Activated naive CD4-positive, alpha-beta T cell treated with anti-CD3 and anti-CD28 coated beads for 36 hours (primary cell): ENCODE measurements at places on chromosomes 3 and 15. TPM values are rescaled to one million over a fixed set of nuclear protein-coding genes. Genes with fewer than 3 reads are reported as not detected.

- DNase-seq, result no peak
Observed at GRCh38 chr3:114207768-114208167, 28.9 kb upstream of the DRD3 start.

GRCh38 chr3:197024881-197025735 is 4.5 kb downstream of the MELTF start:
- DNase-seq, result no peak

DNA sequence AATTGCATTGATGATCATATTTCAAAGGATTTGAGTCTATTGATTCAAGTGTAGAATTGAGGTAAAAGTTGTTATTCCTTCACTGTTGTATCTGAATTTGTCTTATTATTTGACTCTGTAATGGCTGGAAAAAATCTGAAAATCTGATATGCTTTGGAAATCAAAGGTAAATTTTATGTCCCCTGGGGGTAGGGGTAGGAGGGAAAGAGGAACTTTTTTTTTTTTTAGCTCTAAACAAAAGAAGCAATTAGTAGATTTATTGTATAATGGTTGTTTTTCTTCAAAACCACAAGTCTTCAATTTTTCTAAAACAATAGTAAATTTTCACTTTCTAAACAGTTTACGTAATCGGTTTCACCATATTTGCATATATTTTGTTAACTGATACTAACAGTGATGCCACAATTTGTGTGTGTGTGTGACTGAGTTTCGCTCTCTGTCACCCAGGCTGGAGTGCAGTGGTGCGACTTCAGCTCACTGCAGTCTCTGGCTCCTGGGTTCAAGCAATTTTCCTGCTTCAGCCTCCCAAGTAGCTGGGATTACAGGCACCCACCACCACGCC is 91.7 kb upstream of the GOLGA6L4 start:
- no peak for DNase-seq

DNA sequence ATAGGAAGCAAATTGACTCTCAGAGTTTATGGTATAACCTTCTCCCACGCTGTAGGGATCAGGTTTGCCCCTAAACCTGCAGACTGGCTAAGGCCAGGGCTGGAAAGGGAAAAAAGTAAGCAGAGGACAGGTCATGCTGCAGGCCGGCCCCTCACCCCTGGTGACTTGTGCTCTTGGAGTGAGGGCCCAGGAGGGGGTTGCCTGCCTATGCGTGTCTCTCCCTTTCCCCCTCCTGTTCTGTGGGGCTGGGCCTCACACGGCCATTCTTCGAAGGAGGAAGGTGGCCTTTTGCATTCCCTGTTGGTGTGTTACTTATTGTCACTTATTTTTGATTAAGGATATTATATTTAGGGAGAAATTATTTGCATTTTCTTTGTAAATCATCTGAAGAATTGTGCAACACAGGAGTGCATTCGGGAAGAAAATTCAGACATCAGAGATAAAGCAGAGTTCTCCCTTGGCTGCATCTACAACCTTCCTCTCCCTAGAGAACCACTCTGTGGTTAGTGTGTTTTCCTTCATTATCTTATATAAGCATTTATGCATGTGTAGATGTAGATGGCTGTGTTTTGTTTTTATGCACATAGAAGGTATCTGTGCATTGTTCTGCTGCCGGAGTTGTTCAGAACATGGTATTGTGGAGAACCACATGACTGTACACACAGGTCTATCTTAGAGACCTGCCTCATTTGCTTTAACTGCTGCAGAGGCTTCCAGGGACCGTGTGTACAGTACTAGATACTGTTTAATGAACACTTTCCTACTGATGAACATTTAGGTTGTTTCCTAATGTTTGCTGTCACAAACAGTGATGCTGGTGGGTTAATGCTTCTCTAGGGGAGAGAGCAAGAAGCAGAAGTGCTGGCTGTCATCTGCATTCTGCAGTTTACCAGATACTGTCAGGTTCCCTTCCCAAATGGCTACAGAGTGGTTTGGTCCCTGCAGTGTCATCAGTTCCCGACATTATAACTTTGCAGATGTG is 133.5 kb downstream of the APBA2 start:
- no peak for DNase-seq

DNA sequence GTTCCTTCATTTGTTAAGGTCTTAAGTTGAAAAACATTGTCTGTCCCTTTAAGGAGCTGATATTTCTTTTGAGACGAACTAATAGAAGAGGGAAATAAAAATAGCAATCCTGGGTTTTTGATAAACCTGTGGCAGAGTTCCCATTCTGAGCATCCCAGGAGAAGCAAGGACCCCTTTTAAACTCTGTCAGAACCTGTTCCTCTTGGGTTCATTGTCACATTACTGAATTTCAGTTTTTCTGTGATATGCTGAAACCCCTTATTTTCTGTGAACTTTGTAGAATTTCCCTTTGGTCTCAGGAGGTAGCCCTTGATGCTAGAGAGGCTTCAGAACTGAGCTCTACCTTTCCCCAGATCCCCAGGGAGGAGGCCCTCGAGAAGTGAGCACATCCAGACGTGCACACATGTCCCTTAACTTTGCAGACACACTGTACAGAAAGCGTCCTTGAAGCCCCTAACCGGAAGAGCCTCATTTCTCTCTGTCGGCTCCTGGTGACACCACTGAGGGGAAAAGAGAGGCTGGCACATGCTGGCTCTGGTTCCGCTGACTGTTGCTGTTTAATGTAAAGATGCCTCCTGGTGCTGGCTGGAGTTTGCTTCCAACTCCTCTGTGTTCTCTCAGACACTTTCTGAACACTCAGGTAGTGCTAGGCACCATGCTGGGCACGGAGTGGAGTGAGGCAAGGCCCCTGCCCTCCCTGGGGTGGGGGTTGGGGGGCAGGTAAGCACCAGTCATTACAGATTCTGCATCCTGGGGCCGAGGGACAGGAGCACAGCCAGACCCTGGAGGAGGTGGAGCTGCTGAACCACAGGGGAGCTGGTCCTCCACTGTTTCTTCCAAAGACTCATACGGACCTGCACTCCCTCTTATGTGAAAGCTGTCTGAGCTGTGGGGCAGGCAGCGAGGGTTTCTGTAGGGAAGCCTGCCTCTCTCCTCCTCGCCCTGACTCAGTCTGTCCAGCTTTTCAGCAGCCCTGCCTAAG is 77.5 kb downstream of the CHDH start:
- DNase-seq, result no peak

DNA sequence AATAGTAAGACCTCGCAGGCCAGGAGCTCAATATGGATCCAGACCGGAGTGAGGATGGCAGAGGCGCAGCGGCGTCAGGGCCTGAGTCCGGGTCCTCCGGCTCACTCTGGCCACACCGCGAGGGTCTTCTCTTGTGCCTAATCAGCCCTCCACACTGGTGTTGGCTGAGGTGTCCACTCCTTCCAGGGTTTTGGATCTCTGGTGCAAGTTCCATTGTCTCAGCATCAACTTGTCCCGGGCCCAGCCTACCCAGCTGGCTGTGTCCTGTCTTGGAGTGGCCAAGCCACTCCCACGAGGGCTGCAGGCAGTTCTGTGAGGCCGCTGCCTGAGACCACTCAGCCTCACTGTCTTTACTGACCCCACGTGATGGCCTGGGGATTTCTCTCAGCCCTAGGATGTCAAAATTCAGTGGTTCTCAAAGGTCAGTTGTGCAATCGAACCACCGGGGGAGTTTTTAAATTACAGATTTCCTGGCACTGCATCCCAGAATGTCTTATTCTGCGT is 12.6 kb upstream of the GOLGA6L7 start:
- no peak for DNase-seq

- DNase-seq, result no peak
Observed at GRCh38 chr3:123719862-123720453, 135.1 kb upstream of the HACD2 start.

- DNase-seq, result no peak
Observed at GRCh38 chr3:130389743-130390478, 44.4 kb downstream of the COL6A5 start.

- no peak for DNase-seq
Observed at GRCh38 chr3:194352667-194353246, 1.6 kb upstream of the CPN2 start.

- DNase-seq, result no peak
Observed at GRCh38 chr3:10775828-10776227, 40.2 kb upstream of the SLC6A11 start.

CDC25A gene
- 40.8 TPM for total RNA-seq

NEIL1 gene
- total RNA-seq, result 4.0 TPM

METTL6 gene
- 12.5 TPM for total RNA-seq

RPP25 gene
- 3.7 TPM for total RNA-seq

PLAAT1 gene
- total RNA-seq, result not detected

GABRG3 gene
- total RNA-seq, result not detected

C3orf20 gene
- 0.17 TPM for total RNA-seq

IGF2BP2 gene
- total RNA-seq, result 0.44 TPM

NDN gene
- 2.3 TPM for total RNA-seq
